ENCODE measurements at places on chromosomes 3 and 15.

GRCh38 chr15:27563765-27564370 is 535.2 kb downstream of the OCA2 start:
- DNase-seq, result no peak

DNA sequence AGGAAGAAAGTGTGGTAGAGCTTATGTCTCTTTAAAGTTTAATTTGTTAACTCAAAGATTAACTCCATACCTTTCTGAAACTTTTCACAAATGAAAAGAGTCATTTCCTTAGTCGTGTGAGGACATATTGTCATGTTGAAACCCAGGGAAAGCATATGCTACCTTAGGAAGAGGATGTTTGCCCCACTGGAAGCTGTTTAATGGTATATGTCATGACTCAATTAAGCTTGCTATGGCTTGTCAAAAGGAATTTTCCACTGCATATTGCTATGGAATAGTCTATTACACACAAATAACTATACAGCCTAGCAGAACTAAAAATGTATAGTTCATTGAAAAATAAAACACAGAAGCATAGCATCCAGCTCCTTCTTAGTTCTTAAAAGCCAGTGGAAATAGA is 69.9 kb downstream of the NSUN3 start:
- DNase-seq, result no peak

- no peak for DNase-seq
Observed at GRCh38 chr3:115890579-115890978, 267.3 kb downstream of the GAP43 start.

DNA sequence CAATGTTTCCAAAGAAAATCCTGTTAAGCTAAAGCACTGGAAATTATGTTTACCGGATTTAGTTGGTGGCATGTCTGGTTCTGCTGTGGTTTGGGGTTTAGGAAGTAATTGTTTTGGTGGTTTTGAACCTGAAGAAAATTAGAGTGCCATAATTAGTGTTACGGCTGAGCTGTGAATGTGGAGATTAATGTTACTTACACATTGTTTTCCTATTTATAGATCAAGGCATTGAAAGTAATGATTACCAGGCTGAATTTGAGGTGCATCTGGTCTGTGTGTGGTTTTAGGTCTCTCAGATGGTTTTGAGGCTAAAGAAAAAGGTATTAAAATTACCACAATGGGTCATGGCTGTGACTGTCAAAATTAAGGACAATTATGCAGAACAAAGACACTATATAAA is 128.9 kb downstream of the TFG start:
- DNase-seq, result no peak

DNA sequence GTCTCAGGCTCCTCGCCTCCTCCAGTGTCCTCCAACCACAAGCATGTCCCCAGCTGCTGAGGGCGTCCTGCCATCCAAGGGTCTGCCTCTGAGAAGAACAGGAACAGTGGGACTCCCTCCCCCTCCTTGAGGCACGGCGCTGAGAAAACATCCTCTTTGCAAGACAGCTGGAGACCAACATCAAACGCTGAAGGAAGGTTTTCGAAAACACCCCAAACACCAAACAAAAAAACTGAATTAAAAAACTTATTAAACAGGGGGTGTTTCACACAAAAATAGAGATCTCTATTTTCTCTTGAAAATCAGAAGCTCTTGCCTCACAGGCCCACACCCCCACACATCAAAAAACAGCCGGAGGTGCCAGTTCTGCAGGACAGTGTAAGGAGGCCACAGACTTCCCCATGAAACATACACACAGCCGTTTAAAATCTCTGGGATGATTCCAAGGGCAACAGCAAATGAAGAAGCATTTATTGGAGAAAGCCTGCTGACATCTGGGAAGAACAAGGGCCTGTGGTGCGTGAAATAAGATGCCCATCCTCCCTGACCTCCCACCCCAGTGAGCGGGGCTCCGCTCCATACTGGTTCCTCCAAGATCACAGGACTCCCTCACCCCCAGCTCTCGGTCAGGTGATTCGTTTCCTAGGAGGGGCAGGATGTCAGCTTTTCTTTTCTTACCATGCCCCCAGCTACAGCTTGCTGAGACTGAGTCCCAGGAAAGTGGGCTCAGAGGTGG is 71.3 kb downstream of the NUP210 start:
- no peak for DNase-seq

GRCh38 chr3:195421400-195421799 is 21.4 kb downstream of the ACAP2 start:
- no peak for DNase-seq

- no peak for DNase-seq
Observed at GRCh38 chr15:91050128-91050455, 27.7 kb upstream of the VPS33B start.

- no peak for DNase-seq
Observed at GRCh38 chr15:69200832-69201745, 40.7 kb downstream of the GLCE start.

- DNase-seq, result no peak
Observed at GRCh38 chr3:153429821-153430220, 267.8 kb downstream of the RAP2B start.

DNA sequence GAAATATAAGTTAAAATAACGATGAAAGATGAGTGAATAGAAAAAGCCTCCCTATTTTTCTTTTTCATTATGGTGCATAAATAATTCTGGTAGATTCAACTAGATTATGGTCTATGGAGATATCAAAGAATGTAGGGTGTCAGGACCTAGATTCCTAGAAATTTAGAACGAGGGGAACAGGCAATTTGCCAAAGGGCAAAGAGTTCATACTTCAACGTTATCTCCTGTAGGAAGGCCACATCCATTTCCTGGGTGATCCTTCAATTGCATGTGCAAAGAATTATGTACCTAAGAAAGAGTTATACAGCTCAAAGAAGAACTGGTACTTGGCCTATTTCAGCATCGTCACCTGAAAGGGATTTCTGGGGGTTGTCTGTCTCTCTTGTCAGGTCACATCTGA is 351.8 kb downstream of the FOXP1 start:
- no peak for DNase-seq

DNA sequence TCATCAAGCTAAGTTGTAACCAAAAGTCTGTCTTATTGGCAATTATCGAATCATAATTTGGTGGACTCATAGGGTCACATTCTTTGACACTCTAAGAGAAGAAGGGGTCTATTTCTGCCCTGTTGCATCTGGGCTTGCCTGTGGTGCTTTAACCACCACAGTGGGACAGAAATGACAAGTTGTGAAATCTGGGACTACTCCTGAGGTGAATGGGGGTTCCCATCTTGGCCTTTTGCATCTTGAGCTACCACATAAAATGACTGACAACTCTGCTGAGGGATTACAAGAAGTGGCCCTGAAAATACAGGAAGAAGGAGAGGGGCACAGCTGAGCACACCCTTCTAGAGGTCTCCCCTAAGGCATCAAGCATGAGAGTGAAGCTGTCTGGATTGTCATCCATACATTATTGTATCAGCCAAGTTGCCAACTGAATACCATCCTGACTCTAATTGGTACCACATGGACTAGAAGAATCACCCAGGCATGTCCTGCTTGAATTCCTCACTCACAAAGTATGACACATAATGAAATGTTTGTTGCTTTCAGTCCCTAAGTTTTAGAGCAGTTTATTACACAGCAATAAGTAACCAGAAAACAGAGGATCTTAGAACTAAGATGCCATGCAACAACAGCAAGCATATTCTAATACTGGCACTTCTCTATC is 306.5 kb downstream of the ROBO1 start:
- DNase-seq, result no peak

GRCh38 chr15:29872716-29873115 is 50.4 kb upstream of the TJP1 start:
- DNase-seq, result no peak

DNA sequence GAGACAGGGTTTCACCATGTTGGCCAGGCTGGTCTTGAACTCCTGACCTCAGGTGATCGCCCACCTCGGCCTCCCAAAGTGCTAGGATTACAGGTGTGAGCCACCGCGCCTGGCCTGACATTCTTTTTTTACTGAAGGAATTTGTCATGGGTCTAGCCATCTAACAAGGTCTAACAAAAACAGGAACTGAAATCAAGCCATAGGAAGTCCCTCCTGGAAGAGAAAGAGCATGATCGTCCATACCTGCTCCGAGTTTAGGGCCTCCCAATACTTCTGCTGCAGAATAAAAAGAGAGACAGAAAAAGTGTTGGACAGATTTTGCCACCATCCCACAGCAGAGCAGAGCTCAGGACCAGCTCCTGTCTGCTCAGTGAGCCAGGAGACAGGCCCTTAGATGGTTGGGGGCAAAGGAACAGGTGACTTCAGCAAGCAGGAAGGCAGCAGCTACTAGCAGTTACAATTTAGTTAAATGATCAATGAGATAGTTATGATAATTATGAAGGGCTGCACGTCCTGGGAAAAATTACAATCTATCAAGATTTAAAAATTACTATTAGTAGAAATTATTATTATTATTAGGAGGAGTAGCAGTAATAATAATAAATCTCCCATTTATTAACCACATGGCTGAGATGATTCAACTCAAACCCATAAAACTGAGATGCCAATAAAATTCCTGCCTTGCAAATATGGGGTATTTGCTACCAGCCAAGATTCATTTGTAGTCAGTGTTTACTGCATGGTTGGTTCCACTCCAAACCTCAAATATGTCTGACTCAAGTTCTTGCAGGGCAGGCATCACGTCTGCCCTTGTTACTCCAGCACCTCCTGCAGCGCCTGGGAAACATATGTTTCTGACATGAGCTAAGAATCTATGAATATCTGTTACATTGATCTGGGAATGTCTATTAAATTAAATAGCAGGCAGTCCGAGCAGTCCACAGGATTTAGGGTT is 40.1 kb downstream of the TMEM44 start:
- no peak for DNase-seq

DNA sequence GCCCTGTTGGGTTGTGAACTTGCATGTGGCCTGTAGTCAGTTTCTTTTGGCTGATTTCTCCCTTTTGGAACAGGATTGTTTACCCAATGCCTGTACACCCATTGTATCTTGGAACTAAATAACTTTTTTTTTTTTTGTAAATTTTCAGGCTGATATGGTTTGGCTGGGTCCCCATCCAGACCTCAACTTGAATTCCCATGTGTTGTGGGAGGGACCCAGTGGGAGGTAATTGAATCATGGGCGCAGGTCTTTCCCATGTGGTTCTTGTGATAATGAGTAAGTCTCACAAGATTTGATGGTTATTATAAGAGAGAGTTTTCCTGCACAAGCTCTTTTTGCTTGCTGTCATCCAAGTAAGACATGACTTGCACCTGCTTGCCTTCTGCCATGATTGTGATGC is 253.8 kb upstream of the GBE1 start:
- no peak for DNase-seq

DNA sequence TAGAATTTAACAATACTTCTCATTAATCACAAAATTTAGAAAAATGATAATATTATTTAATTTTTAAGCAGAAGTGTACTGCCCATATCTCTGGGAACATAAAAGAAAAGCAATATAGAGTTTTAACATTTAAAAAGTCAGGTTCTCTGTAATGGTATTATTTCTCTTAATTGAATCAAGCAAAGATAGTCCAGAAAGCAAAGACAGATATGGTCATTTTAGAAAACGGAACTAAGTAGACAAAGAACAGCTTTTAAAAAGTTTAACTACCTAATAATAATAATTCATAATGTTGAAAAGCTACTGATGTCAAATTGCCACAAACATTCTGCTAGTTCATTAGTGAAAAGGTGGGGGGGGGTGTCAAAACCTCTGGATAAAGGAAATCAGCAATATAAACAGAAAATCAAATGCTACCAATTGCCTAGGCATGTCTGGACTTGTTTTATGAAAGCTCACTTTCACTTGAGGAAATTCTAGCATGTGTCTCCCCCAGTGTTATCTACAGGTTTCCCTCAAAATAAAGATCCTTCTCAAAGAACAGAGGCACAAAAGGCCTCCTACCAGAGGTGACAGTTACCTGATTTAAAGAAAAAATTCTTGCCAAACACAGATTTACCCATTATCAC is 1.7 kb downstream of the ZMAT3 start:
- DNase-seq, result no peak

- no peak for DNase-seq
Observed at GRCh38 chr15:101322016-101322695, 27.1 kb upstream of the SNRPA1 start.

GRCh38 chr3:24199775-24200247 is 254.7 kb downstream of the NR1D2 start:
- DNase-seq, result no peak

GRCh38 chr3:86056032-86056431 is 934.9 kb downstream of the VGLL3 start:
- no peak for DNase-seq

GRCh38 chr3:121488628-121489027 is 57.2 kb downstream of the POLQ start:
- no peak for DNase-seq

- no peak for DNase-seq
Observed at GRCh38 chr15:74664028-74664616, 31.7 kb downstream of the EDC3 start.

GRCh38 chr3:18234717-18235335 is 190.3 kb downstream of the SATB1 start:
- no peak for DNase-seq

DNA sequence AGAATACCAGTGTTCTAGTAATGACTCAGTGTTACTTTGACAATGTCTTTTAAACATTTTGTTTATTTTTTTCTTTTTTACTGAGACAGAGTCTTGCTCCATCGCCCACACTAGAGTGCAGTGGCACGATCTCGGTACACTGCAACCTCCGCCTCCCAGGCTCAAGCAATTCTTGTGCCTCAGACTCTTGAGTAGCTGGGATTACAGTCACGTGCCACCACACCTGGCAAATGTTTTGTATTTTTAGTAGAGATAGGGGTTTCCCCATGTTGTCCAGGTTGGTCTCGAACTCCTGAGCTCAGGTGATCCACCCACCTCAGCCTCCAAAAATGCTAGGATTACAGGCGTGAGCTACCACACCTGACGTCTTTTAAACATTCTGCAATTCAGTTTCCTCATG is 15.7 kb downstream of the AQR start:
- DNase-seq, result no peak

DNA sequence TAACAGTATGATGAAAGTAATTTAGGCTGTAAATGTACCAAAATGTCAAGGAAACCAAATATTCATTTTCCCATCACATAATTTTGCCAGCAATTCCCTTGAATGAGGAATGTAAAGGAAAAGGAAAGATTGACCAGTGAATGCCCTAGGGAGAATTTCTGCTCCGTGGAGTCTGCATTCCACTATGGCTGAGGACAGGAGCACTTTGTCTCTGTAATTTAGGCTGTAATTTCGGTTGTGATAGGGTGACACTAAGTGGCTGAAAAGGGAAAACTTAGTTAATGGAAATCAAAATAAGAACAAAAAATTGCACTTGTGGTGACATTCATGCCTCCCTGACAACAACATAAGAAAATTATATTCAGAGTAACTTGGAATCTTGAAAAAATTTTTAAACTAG is 8.3 kb upstream of the TMEM207 start:
- no peak for DNase-seq

Data from stimulated activated CD8-positive, alpha-beta memory T cell treated with anti-CD3 and anti-CD28 coated beads, Interleukin-7, amount 100 ng/mL, for 4 hours (primary cell).